ENCODE measurements at places on chromosomes 13 and 19.

DNA sequence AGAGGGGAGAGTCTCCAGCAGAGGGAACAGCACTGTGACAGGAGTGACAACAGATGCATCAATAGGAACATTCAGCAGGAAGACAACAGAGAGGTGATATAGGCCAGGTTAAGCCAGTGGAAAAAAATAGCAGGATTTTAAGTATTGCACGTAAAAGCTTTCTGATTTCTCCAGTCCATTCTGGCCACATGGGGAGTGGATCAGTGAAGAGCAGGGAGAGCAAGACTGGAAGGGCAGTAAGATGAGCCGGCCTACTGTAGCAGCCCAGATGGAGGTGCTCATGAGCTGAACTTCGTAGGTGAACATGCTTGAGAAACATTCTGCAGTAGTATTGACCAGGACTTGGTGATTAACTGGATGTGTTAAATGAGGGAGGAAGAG, 1.7 kb downstream of the UTP14C start:
- DNase-seq, result no peak

DNA sequence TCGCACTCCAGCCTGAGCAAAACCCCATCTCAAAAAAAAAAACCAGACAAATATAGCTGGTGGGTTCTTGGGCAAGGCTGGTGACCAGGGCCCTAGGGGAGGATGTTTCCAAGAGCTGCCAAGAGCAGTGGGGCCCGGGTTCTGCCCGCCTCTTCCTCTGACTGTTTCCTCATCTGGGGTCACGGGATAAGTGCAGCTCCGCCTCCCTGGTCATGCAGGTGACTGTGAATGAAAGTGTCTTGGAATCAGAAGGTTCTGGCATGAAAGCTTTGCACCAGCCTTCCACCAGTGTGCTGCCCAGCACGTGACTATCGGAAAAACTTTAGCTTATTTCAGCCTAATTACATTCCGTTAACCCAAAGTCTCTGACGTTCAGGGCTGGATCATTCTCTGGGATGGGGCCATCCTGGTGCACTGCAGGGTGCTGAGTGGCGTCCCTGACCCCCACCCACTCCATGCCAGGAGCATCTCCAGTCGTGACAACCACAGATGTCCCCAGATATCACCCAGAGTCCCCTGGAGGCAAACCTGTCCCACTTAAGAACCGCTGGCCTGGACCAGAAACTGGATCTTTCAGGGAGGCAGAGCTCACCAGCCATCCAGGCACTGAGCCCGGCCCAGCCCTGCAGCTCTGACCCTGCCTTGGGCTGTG, 85.6 kb downstream of the GNG7 start:
- DNase-seq, result peak; percentile 57

- DNase-seq, result no peak
Measured at GRCh38 chr13:40518481-40518882, 148.0 kb downstream of the FOXO1 start.

DNA sequence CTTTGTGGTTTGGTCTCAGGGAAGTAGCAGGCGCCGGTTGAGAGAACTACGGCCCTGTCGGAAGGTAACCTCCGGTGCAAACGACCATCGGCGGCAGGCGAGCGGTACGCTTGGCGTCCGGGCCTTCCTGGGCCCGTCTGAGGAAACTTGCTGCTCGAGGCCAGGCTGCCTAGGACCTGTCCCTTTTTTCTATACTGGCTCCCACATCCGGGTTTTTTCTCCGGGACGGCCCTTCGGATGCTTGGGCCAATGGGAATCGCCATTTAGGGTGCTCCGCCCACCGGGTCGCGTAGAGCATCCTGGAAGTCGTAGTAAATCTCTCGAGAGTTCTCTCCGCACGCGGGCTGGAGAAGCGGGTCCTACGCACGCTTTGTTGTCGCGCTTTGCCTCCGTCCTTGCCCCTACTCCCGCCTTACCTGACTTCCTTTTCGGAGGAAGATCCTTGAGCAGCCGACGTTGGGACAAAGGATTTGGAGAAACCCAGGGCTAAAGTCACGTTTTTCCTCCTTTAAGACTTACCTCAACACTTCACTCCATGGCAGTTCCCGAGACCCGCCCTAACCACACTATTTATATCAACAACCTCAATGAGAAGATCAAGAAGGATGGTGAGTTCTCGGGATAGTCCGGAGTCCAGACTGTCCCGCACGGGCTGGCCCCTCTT, at the start of gene SNRPA:
Gene SNRPA (plus strand): TSS at position 330 of the 664 bp plus-strand sequence. CDS start 206 bp downstream, at position 536.
- DNase-seq, result peak; percentile 99

- no peak for DNase-seq
Measured at GRCh38 chr19:22806418-22806817, 22.5 kb upstream of the ZNF99 start.

DNA sequence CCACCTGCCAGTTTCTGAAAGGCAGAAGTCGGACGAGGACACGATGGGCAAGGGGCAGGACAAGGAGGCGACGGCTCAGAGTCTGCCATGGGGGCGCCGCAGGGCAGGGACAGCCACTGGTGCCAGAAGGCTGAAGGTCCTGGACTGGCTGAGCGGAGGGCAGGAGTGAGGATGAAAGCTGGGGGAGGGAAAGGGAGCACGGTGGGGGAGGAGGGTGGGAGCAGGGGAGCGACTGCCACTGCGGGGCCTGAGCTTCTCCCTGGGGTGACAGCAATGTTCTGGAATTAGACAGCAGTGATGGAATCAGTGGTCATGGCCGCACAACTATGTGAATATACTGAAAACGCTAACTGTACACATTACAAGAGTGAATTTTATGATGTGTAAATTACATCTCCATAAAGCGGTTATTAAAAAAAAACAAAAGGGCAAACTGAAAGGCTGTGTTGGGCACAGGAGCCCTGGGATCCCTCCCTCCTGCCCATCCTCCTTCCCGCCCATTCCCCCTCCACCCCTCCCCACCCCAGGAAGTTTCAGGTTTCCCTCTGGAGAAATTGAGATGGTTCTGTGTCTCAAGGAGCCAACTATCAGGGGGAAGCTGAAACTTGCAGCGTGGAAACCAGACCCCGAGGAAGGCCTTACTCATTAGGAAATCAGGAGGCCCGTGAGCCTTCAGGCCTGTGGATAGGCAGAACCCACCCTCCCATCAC, 15.9 kb downstream of the MLLT1 start:
- DNase-seq, result no peak

DNA sequence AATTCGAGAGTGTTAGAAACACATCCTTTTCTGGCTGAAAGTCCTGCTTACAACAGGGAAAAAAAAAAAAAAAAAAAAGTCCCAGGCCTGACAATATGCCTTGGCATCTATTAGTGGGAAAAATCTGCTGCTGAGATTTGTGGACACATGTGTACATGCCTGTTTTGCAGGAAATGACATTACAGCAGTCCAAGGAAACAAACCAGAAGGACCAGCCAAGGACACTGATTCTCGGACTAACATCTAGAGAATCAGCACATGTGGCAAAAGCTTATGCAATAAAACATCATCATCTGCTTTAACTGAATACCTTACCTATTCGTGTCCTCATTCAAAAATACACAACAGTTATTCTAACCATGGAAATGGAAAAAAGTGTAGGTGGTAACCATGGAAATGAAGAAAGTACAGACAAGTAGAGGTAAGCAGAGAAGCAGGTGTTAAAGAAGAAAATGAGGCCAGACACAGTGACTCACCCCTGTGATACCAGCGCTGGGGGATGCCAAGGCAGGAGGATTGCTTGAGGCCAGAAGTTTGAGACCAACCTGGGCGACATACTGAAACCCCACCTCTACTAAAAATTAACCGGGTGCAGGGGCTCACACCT, 9.4 kb upstream of the DPY19L3 start:
- DNase-seq, result no peak

Measured in suppressor macrophage treated with lipopolysaccharide for 1 hour (primary cell).